Stimulated activated CD4-positive, alpha-beta T cell treated with anti-CD3 and anti-CD28 coated beads, Interleukin-1b, Interleukin-23, amount 100 ng/mL, for 1 hour (primary cell): ENCODE measurements at places on chromosomes 2 and 18.

GRCh38 chr2:118830118-118830517 lies 17.3 kb downstream of the EN1 start:
- no peak for DNase-seq

DNA sequence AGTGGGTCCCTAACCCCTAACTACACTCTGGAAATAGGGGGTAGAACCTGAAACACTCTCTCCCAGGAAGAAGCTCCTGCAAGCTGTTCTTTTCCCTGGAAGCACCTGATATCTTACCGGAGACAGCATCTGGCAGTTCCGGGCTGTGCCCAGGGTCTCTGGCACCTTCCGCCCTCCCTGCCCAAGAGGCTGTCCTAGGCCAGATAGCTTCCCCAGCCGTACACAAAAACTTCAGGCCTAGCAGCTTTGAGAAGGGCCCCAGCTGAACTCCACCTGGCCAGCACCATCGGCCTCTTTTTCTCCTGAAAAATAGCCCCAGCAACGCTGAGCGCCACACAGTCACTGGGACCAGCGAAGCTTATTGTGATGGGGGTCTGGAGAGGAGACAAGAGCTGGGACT lies 9.7 kb downstream of the OSR1 start:
- DNase-seq, result no peak

DNA sequence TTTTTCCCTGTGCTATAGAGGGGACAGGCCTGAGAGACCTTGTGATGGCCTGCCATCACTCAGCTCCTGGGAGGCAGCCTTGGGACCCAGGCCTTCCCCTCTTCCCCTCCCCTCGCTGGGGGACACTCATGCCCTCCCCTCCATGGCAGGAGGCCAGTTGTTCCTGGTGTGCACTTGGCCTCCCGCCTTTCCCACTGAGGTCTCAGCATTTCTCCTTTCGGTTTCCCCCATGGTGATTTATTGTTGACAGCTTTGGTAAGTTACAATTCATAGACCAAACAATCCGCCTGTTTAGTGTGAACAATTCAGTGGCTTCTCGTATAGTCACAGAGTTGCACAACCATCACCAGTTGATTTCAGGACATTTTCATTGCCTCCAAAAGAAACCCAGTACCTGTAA lies 10.2 kb upstream of the CNDP1 start:
- DNase-seq, result no peak

GRCh38 chr2:16400127-16400623 lies 265.5 kb downstream of the CYRIA start:
- no peak for DNase-seq

GRCh38 chr2:70799706-70800105 lies 9.3 kb upstream of the FIGLA start:
- DNase-seq, result no peak

- no peak for DNase-seq
These were observed 132.9 kb downstream of the NR4A2 start for GRCh38 chr2:156199588-156199987.

DNA sequence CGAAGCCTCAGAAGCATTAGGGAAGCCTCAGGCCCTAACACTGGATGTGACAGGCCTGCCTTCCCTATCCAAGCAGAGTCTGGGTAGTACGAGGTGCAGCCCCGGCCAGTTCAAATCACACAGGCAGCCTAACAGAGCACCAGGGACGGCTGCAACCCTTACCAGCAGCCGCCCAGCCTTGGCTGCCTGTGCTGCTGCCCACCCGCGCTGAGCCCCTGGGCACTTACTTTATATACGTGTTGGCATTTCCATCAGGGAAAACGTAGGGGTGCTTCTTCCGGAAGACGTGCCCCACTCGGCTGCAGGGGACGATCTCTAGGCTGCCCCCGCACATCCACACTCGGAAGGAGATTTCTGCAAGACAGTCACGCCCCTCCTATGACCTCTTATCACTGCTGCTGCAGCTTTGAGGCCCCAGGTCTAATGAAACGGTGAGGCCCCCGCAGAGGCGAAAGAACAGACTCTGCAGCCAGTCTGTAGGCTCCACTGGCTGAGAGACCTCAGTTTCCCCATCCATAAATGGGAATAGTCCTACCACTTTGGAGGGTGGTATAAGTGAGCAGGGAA lies 124.7 kb upstream of the CAPN13 start:
- no peak for DNase-seq

DNA sequence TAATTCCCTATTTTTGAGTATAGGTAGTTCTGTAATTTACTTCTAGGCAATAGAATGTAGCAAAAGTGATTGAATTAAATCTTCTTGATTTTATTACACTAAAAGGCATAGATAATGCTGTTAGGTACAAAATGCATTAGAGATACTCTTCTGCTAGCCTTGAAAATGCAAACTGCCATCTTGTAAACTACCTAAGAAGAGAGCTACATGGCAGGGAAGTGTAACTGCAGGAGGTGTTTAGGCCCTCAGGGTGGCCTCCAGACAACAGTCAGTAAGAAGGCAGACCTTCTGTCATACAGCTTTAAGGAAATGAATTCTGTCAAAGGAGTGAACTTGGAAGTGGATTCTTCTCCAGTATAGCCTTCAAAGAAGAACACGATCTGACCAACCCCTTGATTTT lies 1396.8 kb upstream of the SLC39A10 start:
- no peak for DNase-seq
